PC-3 (cell line): ENCODE measurements at places on chromosomes 11 and 22. TPM values are rescaled to one million over a fixed set of nuclear protein-coding genes. Genes with fewer than 3 reads are reported as not detected.

GRCh38 chr11:105732611-105733010 is 122.7 kb downstream of the GRIA4 start:
- H3K4me3 ChIP-seq: no peak overlapping the region
- no peaks in the 10 kb centered on the region for H3K27me3 ChIP-seq
- no peaks in the 10 kb centered on the region for H3K36me3 ChIP-seq
- H3K4me1 ChIP-seq: no peaks in the 10 kb centered on the region

GRCh38 chr11:36469881-36470802 is 39.9 kb downstream of the TRAF6 start:
- peak; percentile 29 for DNase-seq
- no peaks in the 10 kb centered on the region for H3K36me3 ChIP-seq
- H3K27ac ChIP-seq: no peak overlapping the region
- H3K4me1 ChIP-seq: no peaks in the 10 kb centered on the region

- no peaks in the 10 kb centered on the region for H3K4me1 ChIP-seq
- H3K27ac ChIP-seq: no peak overlapping the region
- no peak overlapping the region for H3K4me3 ChIP-seq
- peaks cover 24% of the 10 kb centered on the region for H3K27me3 ChIP-seq
These were observed 120.0 kb upstream of the SYT13 start for GRCh38 chr11:45405916-45406670.

GRCh38 chr11:9616858-9617257 is 43.4 kb downstream of the WEE1 start:
- no peaks in the 10 kb centered on the region for H3K36me3 ChIP-seq
- no peak overlapping the region for H3K27ac ChIP-seq
- H3K4me1 ChIP-seq: peaks cover 26% of the 10 kb centered on the region
- DNase-seq: no peak

Gene INPP5J
- 2.1 and 3.1 TPM in 2 replicates for total RNA-seq

- no peak overlapping the region for H3K27ac ChIP-seq
- no peak overlapping the region for H3K4me3 ChIP-seq
- peaks cover 3% of the 10 kb centered on the region; the same call in 1 of the 2 replicates for H3K36me3 ChIP-seq
- peaks cover 13% of the 10 kb centered on the region; the same call in 1 of the 2 replicates for H3K4me1 ChIP-seq
- H3K27me3 ChIP-seq: no peaks in the 10 kb centered on the region
- DNase-seq: no peak
These were observed 2.7 kb downstream of the ZNF215 start for GRCh38 chr11:6928916-6929315.

Gene PTH
- not detected in 2 replicates for total RNA-seq

GRCh38 chr11:30619767-30620166 is 33.6 kb upstream of the MPPED2 start:
- no peaks in the 10 kb centered on the region for H3K36me3 ChIP-seq
- H3K4me3 ChIP-seq: no peak overlapping the region
- no peaks in the 10 kb centered on the region for H3K27me3 ChIP-seq
- no peaks in the 10 kb centered on the region for H3K4me1 ChIP-seq
- no peak for DNase-seq

Gene OR4A16
- not detected in 2 replicates for total RNA-seq

Gene MPZL2
- total RNA-seq: 40.6 and 51.5 TPM in 2 replicates

- H3K36me3 ChIP-seq: no peaks in the 10 kb centered on the region
- no peaks in the 10 kb centered on the region for H3K27me3 ChIP-seq
- H3K4me1 ChIP-seq: no peaks in the 10 kb centered on the region
- H3K27ac ChIP-seq: no peak overlapping the region
- no peak overlapping the region for H3K4me3 ChIP-seq
- DNase-seq: no peak
These were observed 63.3 kb upstream of the SUSD2 start for GRCh38 chr22:24117942-24118341.

DNA sequence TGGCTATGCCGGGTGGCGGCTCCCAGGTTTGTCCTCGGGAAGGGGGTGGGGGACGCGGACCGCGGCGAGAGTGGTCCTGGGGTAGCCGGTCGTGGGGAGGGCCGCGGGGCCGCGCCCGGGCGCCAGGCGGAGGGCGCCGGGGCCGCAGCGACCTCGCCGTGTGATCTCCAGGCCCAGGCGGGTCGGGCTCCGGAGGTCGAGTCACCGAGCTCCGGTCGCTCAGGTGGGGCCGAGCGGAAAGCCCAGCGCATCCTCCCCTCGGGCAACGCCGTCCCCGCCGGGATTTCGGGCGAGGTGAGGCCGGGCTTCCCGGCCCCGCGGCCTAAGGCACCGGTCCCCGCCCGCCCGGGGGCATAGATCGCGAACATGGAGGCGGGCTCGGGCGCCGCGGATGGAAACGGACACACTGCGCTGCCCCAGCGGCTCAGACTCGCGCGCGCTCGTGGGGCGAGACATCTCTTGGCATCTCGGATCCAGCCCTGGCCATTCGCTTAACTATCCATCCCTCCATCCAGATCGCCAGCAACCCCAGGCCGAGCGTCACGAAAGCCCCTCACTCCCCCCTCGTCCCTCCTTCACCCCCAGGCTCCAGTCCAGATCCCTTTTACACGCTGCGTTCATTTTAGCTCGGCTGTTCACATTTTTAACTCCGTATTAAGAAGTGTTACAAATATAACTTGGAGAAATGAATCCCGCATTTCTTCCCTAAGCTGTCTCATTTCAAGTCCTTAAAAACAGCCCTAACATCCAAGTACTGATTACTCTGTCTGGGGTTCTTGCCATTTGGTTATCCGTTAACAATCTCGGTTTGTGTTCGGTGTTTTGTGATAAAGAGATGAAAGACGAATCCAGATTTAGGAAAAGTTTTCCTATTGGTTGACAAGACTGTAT is 460 bp downstream of the ZC3H12C start:
- H3K4me3 ChIP-seq: peak overlapping the region; percentile 83
- H3K4me1 ChIP-seq: peaks cover 46% of the 10 kb centered on the region
- H3K27me3 ChIP-seq: no peaks in the 10 kb centered on the region
- H3K36me3 ChIP-seq: peaks cover 14% of the 10 kb centered on the region
- H3K27ac ChIP-seq: peak overlapping the region; percentile 95

- H3K4me1 ChIP-seq: 0 out of 2 replicates have a peak, but pooled peaks cover 5% of the 10 kb centered on the region
- H3K4me3 ChIP-seq: no peak overlapping the region
- H3K27ac ChIP-seq: no peak overlapping the region
- peak; percentile 62 for DNase-seq
- H3K27me3 ChIP-seq: no peaks in the 10 kb centered on the region
- no peaks in the 10 kb centered on the region for H3K36me3 ChIP-seq
These were observed 335.7 kb downstream of the DDX10 start for GRCh38 chr11:109000531-109000930.
